ENCODE measurements at places on chromosomes 1 and 21.

DNA sequence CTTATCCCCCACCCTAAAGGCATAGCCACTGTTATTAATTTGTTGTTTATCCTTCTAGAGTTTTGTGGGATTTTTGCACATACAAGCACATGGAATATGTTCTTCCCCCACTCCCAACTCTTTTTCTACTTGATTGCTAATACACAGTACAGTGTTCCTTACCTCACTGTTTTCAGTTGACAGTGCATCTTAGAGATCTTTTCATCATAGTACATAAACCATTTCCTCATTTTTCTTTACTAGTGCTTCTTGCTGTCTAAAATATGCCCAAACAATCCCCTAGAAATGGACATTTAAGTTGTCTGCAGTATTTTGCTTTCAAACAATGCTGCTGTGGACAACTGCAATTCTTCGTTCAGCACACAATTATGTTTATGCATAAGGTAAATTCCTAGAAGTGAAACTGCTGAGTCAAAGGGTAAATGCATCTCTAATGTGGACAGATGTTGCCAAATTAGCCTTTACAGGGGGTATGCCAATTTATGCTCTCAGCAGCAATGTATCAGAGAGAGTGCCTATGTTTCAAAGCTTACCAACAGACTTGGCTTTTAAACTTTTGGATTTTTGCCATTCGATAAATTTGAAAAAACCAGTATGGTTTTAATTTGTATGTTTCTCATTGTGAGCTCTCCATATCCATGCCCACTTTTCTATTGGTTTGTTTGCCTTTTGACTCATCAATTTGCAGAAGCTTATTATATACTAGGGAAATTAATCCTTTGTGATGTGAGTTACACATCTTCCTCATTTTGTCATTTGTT, 132.6 kb downstream of the MRPS6 start:
- peak; percentile 82 for DNase-seq

DNA sequence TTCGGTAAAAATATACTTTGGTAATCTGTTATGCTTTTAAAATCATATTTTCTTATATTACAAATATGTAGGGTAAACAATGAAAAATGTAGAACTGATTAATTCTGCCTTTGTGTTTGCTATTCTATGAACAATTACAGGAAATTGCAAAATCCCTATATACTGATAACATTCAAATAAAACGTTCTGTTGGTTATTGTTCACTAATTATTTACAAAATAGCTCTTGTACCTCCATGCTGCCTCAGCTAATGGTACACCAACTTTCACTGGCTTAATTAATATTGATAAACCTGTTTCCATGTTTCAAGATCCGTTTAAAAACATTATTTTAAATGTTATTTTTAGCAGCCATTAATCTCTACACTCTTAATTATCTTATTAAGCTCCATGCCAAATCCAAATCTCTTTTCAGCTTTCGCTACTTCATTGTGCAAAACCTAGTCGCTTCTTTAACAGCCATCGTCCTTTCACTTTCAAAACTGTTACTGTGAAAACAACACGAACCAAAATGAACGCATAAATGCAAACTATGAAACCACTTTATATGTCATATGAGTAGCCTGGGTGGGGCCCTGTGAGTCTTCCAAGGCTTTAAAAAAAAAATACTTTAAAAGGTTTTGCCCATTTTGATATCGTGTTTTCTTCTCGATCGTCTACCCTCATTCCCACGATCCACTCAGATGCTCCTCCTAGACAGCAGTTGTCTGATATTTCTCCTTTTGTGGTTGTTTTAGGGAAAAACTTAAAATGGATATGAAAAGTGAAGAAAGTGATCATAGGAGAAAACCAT, 807.1 kb downstream of the USP25 start:
- DNase-seq, result peak; percentile 1

GRCh38 chr1:59202455-59202854, 94.4 kb upstream of the FGGY start:
- no peak for DNase-seq

- DNase-seq, result no peak
Observed at GRCh38 chr1:24960071-24960801, 30.2 kb upstream of the RUNX3 start.

DNA sequence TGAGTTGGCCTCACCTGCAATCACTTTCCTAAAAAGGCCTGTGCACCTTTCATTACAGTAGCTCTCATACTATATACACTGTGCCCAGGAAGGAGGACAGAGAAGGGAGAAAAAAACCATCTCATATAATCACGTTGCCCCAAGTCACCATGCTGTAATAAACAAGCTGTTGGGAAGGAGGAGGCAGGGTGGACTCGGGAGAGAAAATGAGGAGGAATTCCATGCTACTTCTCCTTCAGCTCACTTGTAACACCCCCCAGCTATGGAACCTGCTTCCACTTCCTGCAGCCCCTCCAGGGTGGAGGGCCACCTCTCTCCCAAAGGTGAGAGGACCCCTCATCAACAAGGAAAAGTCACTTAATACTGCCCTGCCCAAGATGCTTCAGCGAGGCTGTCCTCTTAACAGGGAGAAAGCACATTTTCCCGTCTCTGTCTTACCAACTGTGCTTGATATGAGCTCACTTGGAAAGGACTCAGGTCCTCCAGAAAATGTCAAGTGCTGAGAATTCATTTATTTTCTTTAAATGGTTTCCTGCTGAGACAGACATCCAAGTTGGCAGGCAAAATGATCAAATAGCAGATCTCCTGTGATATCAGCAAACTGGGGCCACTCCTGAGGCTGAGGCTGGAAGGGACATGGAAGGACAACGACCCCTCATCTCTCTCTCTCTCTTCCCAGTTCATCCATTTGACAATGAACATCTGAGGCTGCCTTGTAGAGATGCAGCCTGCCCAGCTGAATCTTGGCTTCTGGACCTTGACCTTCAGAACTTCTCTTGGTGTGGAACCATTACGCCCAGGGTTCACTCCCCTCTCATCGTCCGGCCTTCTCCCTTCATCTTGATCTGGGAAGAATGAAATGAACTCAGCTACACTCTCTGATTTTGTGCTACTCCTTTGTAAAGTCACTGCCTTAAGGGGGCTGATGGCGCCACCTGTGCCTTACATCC, 54.0 kb downstream of the CAPN9 start:
- DNase-seq, result no peak

- no peak for DNase-seq
Observed at GRCh38 chr21:43908167-43908566, 43.1 kb downstream of the AGPAT3 start.

GRCh38 chr1:99672530-99673213, 26.8 kb downstream of the PALMD start:
- DNase-seq, result no peak

Data from NCI-H1092 (cell line).